Activated CD4-positive, alpha-beta T cell treated with anti-CD3 and anti-CD28 coated beads, Interleukin-2, amount 50 U/mL, for 16 hours (primary cell): ENCODE measurements at places on chromosomes 12 and 14.

GRCh38 chr12:25197608-25198007 lies 2.6 kb downstream of the ETFRF1 start:
- DNase-seq: no peak

DNA sequence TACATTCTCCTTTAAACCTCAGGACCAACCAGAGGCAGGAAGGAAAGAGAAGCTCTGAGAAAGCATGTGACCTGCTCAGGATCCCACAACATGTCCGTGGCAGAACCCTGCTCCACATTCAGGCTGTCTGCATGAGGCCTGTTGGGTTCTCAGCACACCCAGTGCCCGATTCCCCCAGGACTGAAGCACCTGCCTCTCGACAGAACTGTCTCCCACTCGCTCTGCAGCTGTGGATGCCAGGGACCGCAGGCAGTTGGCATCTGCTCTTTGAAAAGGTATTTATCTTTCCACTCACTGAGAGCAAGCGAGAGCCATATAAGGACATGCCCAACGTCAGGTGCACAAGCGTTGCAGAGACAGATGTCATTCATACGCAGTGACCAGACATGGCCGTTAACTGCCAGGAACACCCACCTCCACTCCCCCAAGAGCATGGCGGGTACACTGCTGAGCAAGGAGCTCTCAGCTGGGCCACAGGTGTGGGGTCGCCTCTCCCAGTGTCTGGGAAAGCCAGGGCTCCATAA lies 18.9 kb downstream of the PITPNM2 start:
- DNase-seq: no peak

- DNase-seq: no peak
Measured at GRCh38 chr12:8499616-8500015, 13.7 kb upstream of the CLEC4D start.

GRCh38 chr14:94110552-94111181 lies at the start of gene IFI27:
TSS of gene IFI27 (plus strand) at chr14:94110736.
- DNase-seq: no peak

GRCh38 chr12:32843528-32844095 lies 53.0 kb downstream of the PKP2 start:
- no peak for DNase-seq

DNA sequence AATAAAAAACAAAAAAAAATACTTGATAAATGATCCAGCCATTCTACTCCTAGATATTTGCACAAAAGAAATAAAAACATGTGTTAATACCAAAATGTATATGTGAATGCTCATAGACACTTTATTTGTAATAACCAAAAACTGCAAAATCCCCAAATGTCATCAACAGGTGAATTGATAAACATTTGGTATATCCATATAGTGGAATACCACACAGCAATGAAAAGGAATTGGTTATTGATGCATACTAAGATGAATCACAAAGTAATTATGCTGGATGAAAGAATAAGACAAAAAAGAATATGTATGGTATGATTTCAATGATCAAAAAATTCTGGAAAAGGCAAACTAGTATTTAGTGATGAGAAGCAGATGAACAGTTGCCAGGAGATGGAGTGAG lies 124.7 kb upstream of the VASH1 start:
- no peak for DNase-seq

GRCh38 chr12:5648692-5649359 lies 216.9 kb downstream of the NTF3 start:
- DNase-seq: no peak

- DNase-seq: no peak
Measured at GRCh38 chr12:128724468-128725046, 99.2 kb downstream of the SLC15A4 start.

DNA sequence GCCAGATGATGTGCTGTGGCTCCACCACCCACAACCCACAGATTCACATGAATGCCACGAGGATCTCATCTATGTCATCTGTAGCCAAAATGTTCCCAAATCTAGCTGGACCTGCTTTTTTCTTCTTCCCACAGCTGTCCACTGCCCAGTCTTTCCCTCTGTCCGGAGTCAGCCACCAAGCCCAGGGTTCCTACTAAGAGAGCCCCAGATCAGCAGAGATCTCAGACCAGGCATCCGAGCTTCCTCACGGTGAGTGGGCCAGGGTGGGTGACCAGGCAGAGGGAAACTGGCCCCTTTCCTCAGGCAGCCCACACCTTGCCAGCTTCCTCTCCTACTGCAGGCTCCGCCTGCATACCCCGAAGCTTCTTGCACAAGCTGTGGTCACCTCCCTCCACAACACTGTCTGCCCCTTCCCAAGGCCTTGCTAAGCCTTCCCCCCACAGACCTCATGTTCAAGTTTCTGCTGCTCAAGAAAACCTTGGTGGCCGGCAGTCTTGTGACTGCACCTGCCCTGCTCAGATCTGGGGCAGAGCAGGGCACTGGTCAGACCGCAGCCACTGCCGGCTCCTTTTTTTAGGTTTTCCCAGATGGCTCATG lies 81.4 kb downstream of the ACTN1 start:
- no peak for DNase-seq

DNA sequence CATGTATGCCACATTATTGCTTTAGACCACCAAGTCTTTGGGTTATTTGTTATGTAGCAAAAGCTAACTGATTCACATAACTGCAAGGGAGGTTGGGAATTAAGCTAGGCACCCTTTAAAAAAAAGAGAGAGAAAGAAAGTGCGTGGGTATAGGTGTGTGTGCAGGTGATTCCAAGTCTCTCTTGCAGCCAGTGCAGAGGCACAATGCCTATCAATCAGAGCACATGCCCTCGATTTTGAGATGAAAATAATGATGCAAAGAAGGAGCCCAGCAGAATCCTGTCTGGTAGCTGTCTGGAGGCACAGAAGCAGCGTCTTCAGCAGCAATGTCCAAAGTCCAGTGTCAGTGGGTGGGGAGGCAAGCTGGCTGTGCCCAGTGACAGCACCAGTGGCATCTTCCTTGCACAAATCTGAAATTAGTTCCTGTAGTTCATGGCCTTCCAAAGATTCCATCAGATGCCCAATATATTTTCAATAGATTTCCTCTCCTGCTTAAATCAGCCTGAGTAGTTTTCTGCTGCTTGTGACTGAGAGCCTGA lies 62.4 kb upstream of the TBPL2 start:
- no peak for DNase-seq

- no peak for DNase-seq
Measured at GRCh38 chr14:26265170-26265685, 332.6 kb downstream of the NOVA1 start.

- DNase-seq: no peak
Measured at GRCh38 chr12:10101042-10101579, 2.3 kb upstream of the CLEC1A start.

DNA sequence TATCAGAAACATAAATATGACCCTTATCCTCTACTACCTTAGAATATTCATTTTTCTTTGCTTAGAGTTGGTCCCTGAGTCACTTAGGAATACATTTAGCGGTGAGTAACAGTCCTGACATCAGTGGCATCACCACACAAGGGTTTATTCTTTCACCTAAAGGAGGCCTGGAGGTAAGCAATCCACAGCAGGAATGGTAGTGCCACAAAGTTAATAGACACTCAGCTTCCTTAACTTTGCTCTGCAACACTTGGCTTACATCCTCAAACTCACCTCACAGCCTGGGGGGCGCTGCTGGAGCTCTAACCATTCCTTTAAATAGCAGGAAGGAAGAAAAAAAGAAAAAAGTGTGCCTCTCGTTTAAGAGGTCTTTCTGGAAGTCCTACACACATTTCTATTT lies 29.1 kb downstream of the BBOF1 start:
- no peak for DNase-seq

DNA sequence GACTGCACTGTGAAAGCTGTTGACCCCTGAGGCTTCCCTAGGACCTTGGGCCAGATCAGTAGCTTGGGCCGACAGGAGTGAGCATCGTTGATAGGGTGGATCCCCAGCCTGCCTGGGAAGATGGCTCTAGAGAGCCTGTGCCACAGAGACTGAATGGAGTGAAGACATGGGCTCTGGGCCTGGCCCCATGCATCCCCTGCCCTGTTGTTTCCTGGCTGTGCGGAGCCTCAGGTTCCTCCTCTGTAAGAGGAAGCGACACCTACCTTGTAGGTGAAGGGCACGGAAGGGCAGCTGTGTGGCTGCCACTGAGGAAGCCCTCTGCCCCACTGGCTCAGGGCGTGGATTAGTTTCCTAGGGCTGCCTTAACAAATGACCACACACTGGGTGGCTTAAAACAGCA lies 23.9 kb downstream of the PLEKHG3 start:
- DNase-seq: no peak

- DNase-seq: no peak
Measured at GRCh38 chr12:128286970-128287369, 20.0 kb downstream of the TMEM132C start.

- no peak for DNase-seq
Measured at GRCh38 chr14:103073876-103074728, 9.9 kb upstream of the LBHD2 start.

GRCh38 chr12:11581179-11581755 lies 68.2 kb upstream of the ETV6 start:
- DNase-seq: peak; percentile 73

DNA sequence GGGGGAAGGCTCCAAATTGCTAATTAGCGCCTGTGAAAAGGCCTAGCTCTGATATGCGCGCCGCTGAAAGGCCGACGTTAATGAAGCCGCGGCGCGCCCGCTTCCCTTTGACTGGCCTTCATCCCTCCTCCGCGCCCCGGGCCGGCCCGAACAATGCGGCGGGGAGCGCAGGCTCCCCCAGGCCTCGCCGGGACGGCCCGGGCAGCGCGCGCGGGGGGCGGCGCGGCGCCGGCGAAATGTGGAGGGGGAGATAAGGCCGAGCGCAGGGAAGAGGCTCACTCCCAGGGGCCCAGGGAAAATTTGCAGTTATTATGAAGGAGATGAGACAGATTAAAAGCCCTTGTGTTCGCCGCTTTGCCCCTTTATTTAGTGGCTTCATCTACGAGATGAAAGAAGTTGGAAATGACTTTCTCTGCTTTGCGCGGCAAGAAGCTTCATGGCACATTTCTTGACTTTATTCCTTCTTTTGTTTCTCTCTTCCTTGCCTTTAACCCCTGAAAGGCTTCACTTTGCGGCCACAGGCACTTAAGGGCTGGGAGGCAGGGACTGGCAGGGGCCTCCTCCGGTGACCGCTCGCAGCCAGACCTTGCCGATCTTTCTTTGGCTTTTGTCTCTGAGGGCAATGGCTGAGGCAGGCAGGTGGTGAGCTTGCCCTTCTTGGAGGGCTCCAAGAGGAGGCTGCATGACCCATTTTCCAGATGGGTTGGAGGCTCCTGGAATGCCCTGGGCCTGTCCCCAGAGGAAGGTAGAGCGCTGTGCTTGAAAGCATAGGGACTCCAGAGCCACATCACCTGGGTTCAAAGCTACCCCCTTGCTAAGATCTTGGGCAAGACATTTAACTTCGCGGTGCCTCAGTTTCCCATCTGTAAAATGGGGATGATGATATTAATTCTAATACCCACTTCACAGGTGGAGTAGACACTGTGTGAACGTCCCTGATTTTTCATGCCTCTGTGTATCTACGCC lies 12.7 kb upstream of the GPATCH2L start:
- no peak for DNase-seq

GRCh38 chr14:61517911-61518384 lies 177.4 kb upstream of the HIF1A start:
- no peak for DNase-seq

- DNase-seq: no peak
Measured at GRCh38 chr12:108310489-108310888, 28.6 kb downstream of the CMKLR1 start.

DNA sequence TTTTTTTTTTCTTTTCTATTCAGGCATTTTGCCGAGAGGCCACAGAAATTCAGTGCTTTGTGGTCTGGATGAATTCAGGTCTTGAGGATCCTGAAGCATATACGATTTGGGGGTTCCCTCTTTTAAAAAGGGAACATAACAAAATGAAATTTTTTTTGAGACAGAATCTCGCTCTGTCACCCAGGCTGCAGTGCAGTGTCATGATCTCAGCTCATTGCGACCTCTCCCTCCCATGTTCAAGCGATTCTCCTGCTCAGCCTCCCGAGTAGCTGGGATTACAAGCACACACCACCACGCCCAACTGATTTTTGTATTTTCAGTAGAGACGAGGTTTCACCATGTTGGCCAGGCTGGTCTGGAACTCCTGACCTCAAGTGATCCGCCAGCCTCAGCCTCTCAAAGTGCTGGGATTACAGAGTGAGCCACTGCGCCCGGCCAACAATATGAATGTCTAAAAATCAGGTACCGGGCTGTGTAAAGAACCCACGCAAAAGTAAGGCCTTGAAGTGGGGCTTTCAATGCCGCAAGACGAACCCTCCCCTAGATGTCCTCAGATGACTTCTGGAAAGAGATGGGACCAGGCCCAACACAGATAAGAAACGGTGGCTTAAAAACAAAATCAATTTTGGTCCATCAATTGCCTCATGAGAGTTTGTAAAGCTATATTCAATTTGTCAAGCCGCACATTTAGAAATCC lies 30.0 kb downstream of the TESC start:
- DNase-seq: no peak

DNA sequence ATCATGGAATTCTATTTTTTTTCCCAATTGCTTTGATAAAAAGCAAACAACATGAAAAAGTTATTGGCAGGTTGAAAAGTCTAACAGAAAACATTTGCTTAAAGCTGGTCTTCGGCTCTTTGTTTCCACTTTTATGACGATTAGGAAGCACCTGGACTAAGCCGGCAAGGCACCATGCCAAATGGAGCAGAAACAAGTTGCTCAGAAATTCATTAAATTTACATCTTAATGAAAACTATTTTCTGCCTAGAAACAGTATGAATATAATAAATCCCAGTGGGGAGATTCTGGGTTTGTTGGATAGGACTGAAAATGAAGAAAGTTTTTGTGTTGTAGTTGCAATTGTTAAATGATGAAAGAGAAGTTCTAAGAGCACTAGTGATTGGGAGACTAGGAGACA lies 51.4 kb upstream of the OR9K2 start:
- DNase-seq: no peak

DNA sequence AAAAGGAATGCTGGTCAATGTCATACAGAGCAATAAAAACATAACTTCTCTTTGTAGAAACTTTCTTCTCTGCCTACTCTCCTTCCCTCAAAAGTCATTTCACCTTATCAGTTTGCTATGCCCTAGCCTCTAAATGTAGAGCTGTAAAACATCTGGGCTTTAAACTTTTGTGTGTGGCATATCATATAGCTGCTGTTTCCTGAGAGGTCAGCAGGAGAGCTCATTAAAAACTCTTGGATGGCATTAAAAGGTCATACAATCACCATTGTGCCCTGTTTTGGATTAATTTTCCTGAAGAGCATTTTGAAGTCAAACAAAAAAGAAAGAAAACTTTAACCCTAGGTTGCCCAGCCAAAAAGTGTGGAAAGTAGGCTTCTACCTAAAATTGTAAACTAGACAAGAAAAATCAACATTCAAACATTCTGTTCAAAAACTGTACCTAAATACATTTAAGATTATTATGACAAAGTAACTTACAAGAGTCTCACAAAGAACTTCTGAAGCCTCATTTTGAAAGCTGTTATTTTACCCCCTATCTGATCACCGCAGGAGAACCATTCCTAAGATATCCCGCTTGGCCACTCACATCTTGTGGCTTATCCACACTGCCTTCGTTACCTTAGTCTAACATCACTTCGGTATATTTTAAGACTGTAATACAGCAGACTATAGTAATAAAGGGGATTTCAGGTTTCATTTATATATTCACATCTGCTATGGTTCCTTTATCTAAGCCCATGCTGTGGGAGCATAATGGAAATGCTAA lies 38.1 kb downstream of the TXNDC16 start:
- DNase-seq: no peak
